Kidney (tissue), 22 donors: ENCODE measurements at places on chromosomes 2 and 18.
A peak's percentile ranks its signal among the peaks of the same experiment; 100 is the strongest.

DNA sequence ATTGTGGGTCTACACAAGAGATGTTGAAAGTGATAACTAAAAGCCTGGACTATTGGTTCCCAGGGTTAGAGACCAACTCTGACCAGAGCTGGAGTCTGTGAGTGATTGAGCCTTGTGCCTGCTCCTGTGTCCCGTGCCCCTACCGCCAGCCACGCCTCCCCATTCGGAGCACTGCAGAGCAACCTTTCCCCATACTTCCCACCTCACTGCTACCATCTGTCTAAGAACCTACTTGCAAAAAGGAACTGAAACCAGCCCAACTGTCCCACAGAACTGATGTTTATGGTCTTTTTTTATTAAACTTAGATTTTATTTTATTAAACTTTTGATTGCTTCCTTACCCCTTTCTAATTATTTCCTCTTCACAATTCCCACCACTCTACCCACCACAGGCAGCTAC lies 300.3 kb upstream of the MGAT5 start:
- DNase-seq: no peak

- DNase-seq: no peak
Observed at GRCh38 chr2:100419915-100420314, 2.4 kb upstream of the CHST10 start.

- DNase-seq: no peak
Observed at GRCh38 chr2:5230855-5231254, 461.3 kb upstream of the SOX11 start.

- no peak for DNase-seq
Observed at GRCh38 chr18:10971717-10972116, 177.7 kb downstream of the PIEZO2 start.

DNA sequence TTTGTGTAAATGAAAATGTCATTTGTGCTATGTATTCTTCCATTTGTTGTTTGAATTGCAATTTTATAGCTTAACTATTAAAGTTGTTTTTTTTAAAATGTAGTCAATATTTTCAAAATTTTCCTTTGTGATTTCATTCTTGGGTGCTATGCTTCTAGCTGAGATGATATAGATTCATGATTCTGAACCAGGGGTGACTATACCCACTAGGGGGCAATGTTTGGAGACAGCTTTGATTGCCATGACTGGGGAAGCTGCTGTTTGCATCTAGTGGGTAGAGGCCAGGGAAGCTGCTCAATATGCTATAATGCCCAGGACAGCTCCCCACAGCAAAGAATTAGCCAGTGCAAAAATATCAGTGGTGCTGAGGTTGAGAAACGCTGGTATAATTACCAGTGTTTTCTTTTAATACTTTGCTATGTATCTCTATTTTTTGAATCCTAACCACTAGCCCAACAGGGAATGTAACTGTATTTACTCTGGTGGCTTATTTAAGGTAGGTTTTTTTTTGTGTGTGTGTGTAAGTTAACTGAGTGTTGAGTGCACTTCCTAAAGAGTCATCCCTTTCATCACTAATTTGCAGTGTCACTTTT lies 99.7 kb downstream of the MEP1B start:
- DNase-seq: peak; percentile 58

GRCh38 chr18:21146016-21146415 lies 34.4 kb upstream of the ROCK1 start:
- DNase-seq: no peak

GRCh38 chr2:109435066-109435690 lies 178.6 kb downstream of the SEPTIN10 start:
- no peak for DNase-seq

- no peak for DNase-seq
Observed at GRCh38 chr2:16109368-16109820, 169.0 kb downstream of the MYCN start.

DNA sequence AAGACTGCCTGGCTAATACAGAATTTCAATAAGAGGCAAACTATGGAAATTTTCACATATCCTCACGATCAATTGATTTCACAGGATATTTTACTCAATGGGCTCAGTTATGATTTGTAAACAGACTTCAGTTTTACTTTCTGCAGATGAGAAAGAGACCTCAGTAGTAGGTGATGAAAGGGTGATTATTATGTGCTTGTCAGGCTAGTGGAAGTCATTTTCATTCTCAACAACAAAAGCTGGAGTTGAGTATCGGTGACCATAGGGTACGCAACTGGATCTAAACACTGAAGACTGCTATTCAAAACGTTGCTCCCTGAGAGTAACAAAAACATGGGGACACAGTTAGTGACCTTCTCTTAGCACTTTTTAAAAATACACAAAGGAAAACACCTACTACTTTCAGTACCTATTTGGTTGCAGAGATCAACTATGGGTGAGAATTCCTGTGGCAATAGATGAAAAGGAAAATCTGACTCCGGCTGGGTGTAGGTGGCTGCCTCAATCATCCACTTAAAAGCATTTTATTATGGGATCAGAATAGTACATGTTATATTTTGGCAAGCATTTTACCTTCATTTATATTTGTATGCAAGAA lies 126.2 kb upstream of the VRK2 start:
- DNase-seq: no peak

DNA sequence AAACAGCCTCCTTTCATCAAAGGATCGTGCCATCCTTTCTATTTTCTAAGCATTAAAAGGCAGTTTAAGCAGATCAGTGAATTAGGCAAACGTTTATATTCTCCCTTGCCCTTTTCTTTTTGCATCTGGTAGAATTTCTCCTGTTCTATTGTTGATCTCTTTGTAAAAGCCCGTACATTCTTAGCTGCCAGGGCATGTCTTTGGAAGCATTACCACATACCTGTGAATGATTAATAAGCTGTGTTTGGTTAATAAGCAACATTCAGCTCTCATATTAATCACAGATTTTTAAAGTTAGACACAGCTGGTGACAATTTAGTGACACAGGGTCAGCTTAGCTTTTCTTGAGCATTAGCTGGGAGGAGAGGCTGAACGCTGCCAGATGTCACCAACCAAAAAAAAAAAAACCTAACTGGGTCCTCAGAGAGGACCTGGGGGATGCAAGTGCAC lies 33.8 kb upstream of the CYP1B1 start:
- DNase-seq: peak; percentile 88

GRCh38 chr2:72778410-72778809 lies 47.4 kb downstream of the EXOC6B start:
- no peak for DNase-seq

- no peak for DNase-seq
Observed at GRCh38 chr2:142315346-142315745, 184.5 kb upstream of the LRP1B start.

GRCh38 chr2:46392561-46393346 lies 86.6 kb upstream of the TMEM247 start:
- DNase-seq: no peak

GRCh38 chr2:156935616-156936015 lies 321.9 kb upstream of the GALNT5 start:
- peak; percentile 59 for DNase-seq

DNA sequence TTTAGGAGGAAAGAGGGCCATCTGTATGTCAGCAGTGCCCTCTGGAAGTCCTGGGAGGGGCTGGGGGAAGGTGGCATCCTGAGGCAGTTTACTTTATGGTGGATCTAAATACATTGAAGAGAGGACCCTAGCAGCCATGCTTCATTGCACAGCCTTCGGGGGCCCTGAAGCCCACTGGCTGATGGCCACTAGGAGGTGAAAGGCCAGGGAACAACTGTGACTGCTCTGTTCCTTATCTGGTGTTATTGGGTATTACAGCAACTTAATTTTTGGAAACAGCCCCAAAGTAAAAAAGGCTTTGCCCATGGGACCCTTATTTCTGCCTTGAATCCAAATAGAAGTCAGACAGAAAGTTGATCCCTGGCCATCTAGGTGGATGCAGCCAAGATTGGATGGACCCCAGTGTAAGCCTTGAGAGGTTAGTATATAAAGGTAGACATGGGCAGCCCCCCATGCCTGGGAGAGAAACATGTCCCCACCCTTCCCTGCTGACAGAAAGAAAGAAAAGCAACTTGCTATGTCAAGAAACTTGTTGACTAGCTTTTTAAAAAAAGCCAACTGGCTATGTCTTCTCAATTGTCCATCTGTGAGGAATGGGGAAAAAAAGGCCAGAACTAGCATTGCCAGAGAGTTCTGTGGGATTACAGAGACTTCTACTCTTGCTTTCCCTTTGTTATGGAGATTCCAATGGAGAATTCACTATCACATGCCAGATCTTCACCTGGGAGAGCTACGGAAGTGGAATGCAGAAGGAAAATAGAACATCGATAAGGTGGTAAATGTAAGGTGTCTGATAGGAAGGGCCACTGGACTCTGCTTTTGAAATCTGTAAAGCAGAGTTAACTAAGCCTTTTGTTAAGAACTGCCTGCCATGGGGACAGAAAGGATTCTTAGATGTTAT lies 58.6 kb upstream of the OSR1 start:
- DNase-seq: no peak

- no peak for DNase-seq
Observed at GRCh38 chr2:163441603-163442002, 294.2 kb downstream of the FIGN start.

DNA sequence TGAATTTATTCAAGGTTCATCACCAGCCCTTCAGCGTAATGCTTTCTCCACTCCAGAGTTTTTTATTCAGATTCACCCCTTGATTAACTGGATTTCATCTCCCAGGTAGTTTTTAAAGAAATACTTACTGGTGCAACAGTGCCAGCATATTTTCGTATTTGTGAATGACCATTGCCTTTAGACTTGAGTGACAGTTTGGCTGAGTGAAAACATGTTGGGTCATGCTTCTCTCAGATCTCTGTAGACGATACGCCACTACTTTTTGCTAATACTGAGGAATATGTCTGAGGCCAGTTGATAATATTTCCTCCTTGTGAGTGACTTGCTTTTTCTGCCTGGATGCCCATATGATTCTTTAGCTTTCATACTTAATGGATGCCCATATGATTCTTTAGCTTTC lies 51.5 kb downstream of the CYP26B1 start:
- DNase-seq: no peak

DNA sequence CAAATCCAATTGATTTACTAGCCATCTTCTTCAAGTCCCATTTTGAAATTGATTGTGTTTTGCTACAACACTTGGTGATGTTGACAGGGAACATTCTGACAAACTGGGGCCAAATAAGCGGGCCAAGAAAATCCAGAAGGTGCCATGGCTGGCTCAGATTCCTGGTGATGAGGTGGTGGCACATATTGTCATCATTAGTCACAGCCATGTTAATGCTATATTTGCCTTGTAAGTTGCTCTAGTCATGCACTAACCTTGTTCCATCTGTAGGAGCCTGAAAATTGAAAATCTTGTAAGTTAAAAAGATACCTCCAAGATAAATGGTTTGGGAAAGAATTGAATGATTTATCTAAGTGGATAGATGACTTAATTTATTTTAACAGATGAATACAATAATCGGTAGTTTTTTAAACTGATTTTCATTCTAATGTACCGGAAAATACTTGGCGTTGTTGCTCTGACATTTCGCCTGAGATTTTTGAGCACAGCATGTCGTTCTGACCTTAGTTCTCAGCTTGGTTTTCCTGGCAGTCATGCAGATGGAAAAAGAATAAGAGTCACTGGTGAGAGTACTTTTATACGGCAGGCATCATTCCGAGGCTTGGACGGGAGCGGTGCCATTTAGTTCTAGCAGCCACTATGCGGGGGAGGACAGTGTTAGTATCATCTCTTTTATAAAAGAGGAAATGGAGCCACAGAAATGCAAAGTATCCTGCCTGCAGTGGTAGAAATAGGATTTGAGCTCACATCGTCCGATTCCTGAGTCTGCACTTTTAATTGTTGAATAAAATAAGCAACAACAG lies 133.9 kb downstream of the ZNF532 start:
- DNase-seq: peak; percentile 80

DNA sequence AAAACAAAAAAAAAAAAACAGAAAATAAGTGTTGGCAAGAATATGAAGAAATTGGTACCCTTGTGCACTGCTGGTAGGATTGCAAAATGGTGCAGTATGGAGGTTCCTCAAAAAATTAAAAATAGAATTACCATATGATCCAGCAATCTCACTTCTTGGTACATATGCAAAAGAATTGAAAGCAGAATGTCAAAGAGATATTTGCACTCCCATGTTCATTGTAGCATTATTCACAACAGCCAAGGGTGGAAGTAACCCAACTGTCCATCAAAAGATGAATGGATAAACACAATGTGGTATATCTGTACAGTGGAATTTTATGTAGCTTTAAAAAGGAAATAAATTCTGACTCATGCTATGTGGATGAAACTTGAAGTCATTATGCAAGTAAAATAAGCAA lies 72.8 kb upstream of the POU3F3 start:
- DNase-seq: no peak

- no peak for DNase-seq
Observed at GRCh38 chr2:141142025-141142424, 988.8 kb downstream of the LRP1B start.

GRCh38 chr2:133884739-133885381 lies 316.6 kb upstream of the NCKAP5 start:
- no peak for DNase-seq

GRCh38 chr2:173860082-173860481 lies 105.1 kb downstream of the SP3 start:
- DNase-seq: no peak

GRCh38 chr2:107602801-107603200 lies 223.9 kb upstream of the RGPD4 start:
- DNase-seq: no peak

- DNase-seq: peak; percentile 42
Observed at GRCh38 chr2:54107903-54108615, 7.4 kb upstream of the ACYP2 start.

GRCh38 chr18:21112543-21113105 lies 1.0 kb upstream of the ROCK1 start:
- DNase-seq: no peak
